ENCODE measurements at places on chromosomes 4 and X.

DNA sequence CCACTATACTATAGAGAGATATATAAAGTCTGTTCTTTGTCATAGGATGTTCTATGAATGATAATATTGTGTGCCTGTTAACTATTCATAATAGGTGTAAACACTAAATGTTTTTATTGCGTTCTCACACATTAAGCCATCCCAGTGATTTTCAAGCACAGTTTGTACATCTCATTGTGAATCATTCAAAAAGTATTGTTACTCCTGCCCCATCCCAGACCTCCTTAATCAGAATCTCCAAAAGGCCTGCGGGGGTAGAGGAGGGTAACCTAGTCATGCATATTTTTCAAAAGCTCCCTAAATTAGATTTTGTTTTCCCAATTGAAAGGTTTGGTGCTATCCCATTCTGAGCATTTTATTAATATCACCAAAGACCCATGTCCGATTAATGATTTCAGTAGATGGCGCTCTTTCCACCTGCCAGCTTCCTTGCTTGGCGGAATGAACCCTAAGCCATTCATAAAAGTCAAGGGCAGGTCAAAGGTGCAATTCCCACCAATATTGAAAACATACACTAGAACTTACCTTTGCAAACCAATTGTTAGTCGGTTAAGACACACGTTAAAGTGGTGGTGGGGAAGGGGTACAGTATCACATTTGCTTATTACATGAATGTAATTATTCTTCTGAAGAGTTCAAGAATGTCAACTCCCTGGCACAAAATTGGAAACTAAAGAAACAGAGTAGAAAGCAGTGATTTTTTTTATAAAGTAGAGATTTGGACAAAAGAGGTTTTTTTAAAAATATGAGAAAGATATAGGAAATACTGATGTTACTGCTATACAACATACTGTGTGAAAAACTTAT lies 5.8 kb upstream of the TET2 start:
- DNase-seq = peak; percentile 77

DNA sequence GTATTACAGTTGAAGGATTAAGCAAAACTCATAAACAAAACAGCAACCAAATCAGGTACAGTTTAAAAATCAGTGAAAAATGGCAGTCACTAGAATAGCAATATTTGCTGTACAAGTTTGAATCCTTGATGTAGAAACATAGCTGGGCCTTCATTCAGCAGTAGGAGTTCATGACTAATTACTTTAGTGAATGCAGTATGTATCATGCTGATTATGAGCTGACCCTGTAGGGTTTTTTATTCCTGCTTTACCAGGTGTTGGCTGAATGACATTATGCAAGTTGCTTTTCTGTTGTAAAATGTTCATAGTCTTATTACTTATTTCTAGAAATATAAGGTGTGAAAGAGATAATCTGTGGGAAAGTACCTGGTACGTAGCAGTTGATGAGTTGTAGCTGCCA lies 179.6 kb downstream of the CCSER1 start:
- no peak for DNase-seq

DNA sequence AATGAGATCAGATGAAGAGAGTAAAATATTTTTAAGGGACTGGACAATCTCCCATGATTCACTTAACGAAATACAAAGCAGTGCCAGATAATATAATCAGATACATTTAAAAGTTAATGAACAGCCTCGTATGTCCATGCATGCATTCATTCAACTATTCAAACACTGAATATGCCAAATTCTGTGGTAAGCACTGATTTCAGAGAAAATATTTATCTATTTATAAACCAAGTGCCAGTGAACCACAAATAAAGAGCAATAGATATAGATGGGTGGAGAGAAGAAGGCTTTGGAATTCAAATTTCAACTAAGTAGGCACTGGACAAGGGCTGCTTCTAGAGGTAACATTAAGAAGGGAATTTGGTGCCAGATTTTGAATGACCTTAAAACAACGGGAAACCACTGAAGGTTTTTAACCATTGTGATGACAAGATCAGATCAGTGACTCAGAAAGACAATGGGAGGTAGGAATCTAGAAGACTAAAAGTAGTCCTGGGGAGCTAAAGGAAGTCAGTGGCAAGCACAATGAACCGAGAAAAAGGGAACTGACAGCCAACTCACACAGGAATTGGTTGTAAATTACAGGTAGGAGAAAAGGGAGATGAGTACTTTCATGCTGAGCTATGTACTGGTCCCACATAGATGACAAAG lies 14.2 kb downstream of the ELOVL6 start:
- DNase-seq = no peak

DNA sequence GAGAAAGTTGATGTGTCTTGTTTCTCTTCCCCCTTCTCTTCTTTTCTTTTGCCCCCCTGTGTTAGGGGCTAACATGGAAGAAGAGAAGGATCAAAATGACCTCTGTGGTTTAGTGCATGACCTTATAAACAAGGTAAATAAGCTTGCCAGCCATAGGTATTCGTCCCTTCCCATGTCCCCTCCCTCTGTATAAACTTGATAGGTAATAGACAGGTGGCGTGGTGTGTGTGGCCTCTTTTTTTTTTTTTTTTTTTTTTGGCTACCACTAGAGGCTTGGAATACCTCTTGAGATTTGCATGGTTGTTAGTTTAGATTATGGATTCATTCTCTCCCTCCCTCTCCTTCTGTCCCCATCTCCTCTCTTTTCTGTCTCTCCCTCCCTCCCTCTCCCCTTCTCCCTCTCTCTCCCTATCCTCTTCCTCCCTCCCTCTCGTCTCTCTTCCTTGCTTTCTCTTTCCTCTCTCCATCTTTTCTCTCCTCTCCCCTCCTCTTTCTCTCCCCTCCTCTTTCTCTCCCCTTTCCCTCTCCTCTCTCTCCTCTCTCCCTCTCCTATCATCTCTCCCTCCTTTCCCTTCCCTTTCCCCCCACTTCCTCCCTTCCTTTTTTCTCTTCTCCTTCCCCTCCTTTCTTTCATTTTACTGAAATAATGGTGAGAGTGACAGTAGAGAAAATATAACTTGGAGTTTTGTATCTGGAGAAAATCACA lies 134.4 kb downstream of the AFF1 start:
- DNase-seq = no peak

DNA sequence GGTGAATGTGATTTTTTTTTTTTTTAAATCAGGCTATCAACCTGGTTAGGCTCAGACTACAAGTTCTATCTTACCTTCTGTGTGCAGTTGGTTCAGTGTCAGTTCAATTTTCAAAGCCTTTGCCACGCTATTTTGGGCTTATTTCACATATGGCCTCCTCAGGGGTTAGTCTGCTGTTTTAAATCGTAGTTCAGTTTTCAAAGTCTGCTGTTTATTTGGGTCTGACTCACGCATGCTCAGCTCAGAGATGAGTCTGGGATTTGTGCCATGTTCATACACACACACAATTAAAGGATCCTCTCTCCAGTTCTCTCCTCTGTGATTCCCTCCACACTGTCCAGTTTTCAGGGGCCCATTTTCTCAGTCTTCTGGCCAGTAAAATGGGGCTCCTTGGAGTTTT lies 32.3 kb upstream of the ZFX start:
- DNase-seq = no peak

DNA sequence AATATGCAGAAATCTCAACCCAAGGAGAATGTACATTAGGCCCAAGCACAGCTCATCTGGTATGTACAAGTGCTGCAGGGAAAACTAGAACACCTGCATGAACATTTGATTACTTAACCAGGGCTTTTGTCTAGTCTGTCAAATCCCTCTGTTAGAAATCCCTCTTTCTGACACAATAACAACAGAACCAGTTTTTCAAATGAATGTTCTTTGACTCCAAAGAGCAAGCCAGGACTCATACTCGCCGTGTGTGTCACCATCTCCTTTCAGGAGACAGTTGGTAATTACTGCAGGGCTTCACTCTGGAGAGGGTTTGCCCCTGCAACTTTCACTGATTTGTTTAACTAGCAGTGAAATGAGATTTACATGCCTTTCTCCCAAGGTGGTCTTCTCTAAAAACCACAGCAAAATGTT lies 143.0 kb upstream of the FAM241A start:
- no peak for DNase-seq

- DNase-seq = no peak
Measured at GRCh38 chrX:77802201-77802600, 16.2 kb upstream of the ATRX start.

DNA sequence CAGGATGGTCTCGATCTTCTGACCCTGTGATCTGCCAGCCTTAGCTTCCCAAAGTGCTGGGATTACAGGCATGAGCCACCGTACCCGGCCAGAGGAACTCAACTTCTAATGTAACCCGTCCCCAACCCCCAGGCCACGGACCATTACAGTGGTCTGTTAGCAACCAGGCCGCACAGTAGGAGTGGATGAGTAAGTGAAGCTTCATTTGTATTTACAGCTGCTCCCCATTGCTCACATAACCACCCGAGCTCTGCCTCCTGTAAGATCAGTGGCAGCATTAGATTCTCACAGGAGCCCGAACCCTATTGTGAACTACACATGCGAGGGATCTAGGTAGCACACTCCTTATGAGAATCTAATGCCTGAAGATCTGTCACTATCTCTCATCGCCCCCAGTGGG lies 119.6 kb downstream of the SHROOM3 start:
- no peak for DNase-seq

DNA sequence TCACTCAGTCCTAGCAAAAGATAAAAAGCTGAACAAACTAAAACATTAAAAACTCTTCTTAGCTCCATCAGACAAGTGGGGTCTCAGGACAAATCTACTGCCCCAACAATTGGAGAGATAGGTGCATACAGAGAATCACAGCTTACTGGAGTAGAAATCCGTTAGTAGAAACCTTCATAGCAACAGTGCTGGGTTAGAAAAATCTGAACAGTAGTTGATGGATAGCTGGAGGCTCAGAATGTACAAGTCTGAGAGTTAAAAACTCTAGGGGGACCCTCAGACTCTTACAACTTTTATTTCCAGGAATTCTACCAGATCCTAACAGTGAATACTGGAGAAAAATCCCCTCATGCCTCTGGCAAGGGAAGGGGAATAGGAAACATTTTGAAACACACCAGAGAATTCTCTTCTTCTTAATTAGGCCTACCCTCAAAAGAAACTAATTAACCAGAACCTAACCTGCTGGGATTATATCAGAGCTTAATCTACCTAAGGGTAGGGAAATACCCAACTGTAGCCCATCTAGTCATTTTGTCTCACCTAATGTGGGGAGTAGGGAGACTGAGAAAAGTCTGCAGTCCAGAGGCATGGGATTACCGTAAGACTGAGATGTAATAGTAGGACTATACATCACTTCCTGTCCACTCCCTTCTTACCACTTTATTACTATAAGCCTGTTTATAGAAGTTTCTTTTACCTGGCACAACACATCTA lies 165.0 kb upstream of the CTSO start:
- no peak for DNase-seq

DNA sequence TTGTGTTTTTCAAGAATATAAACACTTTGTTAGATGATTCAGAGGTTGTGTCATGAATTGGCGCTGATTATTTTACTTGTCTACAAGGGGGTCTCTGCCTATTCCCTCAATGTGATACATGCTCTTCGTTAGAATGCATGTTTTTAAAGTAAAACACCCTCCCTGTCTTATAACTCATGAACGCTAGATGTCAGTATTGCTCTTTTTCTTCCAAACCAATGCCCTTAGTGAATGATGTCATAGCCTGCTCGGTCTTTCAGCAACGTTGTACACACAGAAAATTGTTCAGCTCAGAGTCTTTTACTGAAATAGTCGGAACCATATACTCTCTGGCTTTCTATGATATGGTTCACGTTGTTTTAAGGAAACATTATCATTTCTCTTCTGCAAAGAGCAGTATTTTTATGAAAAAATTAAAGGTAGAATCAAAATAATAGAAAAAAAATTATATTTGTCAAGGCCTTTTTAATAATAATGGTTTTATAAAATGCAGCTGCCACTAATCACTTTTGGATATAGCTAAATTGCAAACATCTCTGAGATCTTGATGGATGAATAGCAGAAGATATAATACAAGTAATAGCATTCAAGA lies 292.9 kb downstream of the TLL1 start:
- DNase-seq = no peak

DNA sequence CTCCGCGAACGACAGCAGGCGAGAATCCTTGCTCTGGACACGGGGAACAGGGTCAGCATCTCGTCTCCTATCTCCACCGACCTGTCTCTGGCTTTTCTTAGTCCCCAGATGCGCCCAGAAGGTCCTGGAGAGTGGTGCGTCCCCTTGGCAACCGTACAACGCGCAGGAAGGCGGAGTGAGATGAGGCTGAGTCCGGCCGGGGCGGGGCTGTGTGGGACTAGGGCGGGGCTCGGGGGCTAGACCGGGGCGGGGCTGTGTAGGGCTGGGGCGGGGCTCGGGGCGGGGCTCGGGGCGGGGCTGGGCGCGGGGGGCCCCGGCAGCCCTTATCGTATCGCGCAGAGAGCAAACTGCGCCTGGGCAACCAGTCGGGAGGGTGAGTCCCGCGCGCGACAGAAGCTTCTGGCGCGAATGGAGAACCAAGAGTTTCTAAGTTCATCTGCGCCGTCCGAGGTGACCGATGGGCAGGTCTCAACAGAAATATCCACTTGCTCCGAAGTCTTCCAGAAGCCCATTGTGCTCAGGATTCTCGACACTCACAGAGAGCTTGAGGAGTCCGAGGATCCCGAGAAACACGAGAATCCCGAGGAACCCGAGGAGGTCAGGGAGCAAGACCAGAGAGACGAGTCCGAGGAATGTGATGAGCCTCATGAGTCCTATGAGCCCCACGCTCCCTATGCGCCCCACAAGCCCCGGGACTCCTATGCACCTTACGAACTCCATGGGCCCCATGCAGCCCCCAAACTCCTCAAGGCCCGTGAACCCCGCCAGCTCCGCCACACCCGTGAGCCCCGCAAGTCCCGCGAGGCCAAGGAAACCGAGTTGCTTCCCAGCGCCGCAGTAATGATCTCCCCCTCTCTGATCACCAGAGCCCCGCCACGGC lies 24.9 kb downstream of the ARL9 start:
- DNase-seq = peak; percentile 84

DNA sequence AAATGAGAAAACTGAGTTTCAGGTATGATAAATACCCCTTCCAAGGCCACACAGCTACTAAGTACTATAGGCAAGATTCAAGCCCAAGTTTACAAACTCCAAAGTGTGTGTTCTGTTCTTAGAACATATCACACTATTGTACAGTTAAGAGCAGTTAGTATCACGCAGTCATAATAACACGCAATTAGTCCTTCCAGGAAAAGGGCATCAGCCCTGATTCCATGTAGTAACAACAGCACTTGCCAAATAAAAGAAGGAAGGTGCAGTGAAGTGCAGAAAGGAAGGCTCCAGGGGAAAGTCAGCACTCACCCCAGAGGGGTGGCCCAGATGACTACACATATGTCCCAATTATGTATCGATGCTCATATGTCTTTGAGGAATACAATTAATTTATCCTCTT lies 4.4 kb downstream of the TASL start:
- DNase-seq = no peak

- peak; percentile 35 for DNase-seq
Measured at GRCh38 chr4:151940291-151940690, 179.5 kb upstream of the GATB start.

GRCh38 chr4:37917388-37917787 lies 26.5 kb downstream of the TBC1D1 start:
- DNase-seq = no peak

GRCh38 chr4:134365852-134366251 lies 164.3 kb upstream of the PABPC4L start:
- no peak for DNase-seq

GRCh38 chr4:184632842-184633241 lies 16.4 kb downstream of the CASP3 start:
- DNase-seq = no peak

Data from CD8-positive, alpha-beta T cell (primary cell).